ENCODE measurements at places on chromosomes 3 and 15.

DNA sequence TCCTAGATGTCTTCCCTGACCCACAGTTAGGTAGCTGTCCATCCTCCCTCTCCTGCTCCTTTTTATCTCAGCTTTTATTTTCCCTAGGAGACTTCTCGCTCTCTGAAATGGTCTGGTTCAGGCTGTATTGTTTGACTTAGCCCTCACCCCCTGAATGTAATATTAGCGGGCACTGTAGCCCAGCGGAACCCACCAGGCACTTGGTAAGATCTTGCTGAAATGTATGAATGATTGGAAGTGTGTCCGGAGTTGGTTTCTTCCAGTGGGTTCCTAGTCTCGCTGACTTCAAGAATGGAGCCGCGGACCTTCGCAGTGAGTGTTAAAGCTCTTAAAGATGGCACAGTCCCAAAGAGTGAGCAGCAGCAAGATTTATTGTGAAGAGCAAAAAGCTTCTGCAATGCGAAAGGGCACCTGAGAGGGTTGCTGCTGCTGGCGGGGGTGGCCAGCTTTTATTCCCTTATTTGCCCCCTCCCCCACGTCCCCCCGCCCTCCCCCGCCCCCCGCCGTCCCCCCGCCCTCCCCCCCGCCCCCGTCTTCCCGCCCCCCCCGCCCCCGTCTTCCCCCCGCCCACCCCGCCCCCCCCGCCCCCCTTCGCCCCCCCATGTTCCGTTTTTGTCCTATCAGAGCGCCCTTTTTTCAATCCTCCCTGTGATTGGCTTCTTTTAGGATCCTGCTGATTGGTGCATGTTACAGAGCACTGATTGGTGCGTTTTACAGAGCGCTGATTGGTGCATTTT lies 694 bp upstream of the EEFSEC start:
- no peak for DNase-seq

GRCh38 chr3:54322354-54322753 lies 200.0 kb downstream of the CACNA2D3 start:
- no peak for DNase-seq

GRCh38 chr3:187277129-187277462 lies 14.4 kb downstream of the MASP1 start:
- no peak for DNase-seq

DNA sequence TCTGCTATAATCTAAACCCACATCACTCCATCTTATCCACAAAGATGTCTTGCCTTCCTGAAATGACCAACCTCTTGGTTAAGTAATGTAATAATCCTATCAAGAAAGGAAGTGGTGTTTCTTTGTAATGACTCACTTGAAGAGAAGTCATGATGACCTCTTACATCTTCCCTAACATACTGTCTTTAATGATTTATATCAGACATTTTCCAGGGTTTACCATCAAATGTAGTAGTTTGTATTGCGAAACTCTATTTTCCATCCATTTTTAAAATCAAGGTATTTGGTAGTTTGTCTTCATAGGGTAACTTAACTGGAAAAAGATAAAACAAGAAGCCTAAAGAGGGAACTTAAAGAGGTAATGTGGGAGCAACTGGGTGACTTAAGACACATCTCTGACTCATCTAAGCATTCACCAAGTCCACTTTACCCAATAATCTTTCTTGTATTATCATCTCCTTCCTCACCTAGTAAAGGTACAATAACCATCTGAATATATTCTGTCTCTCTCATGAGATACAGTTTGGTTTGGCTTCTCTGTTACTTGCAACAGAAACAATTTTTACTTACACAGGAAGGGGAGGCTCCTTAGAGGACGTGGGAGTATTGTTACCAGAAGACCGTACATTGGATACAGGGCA lies 5.7 kb upstream of the MAPK6 start:
- DNase-seq = peak; percentile 70

GRCh38 chr3:17300441-17300840 lies 415.7 kb downstream of the PLCL2 start:
- DNase-seq = no peak
